ENCODE measurements at places on chromosomes 3 and 15. TPM values are rescaled to one million over a fixed set of nuclear protein-coding genes. Genes with fewer than 3 reads are reported as not detected.

PRSS50 gene
- not detected for total RNA-seq

CFAP100 gene
- total RNA-seq, result not detected

FBXW12 gene
- total RNA-seq, result not detected

USP50 gene
- total RNA-seq, result 1.3 TPM

BAHD1 gene
- 11.2 TPM for total RNA-seq
